ENCODE measurements at places on chromosomes 2 and 18.

DNA sequence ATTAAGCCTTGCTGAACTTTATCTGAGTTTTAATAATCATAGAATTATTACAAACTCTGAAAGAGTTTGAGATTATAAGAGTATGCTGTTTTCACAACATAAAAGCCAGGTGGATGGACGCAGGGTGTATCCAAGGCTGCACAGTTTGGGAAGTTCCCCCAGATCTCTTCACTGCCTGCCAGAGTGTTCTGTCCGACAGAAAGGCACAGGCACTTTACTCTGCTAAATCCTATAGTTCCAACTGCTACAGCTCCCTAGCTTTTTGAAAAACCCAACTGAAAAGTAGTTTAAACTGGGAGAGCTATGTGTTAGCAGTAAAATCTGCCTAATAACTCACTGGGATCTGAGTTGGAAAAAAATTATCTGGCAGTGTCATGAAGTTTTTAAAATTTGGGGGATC is 38.0 kb downstream of the MFSD6 start:
- DNase-seq = no peak

DNA sequence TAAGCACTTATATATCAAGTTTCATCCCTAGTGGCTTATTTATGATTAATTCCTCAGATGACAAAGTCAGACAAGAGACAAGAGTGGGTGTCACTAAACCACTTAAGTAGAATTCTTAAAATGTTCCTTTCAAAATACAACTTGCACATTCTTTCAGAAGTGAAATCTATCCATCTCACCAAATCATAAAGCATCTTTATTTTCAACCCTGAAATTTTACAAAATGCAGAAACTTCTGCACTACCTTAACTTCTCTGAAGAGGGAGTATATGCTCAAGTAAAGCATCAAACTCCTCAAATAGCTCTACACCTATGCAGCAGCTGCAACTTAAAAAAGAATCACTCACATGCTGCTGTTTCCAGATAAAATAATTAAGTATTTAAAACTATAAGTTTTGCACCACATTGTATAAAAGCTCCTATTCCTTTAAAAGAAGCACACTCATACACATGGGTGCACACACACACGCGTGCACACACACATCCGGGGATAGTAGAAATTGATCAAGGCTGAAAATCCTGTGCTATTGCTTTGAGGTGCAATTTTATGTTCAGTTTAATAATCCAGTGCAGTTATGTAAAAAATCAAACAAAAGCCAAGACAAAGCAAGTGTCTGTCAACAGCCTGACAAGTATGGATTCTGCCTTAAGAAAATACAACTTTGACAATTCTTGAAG is 244.5 kb downstream of the TCF4 start:
- peak; percentile 57 for DNase-seq

- DNase-seq = no peak
Measured at GRCh38 chr18:24031318-24031717, 16.8 kb downstream of the TTC39C start.

- no peak for DNase-seq
Measured at GRCh38 chr2:128986867-128987268, 668.2 kb upstream of the HS6ST1 start.

DNA sequence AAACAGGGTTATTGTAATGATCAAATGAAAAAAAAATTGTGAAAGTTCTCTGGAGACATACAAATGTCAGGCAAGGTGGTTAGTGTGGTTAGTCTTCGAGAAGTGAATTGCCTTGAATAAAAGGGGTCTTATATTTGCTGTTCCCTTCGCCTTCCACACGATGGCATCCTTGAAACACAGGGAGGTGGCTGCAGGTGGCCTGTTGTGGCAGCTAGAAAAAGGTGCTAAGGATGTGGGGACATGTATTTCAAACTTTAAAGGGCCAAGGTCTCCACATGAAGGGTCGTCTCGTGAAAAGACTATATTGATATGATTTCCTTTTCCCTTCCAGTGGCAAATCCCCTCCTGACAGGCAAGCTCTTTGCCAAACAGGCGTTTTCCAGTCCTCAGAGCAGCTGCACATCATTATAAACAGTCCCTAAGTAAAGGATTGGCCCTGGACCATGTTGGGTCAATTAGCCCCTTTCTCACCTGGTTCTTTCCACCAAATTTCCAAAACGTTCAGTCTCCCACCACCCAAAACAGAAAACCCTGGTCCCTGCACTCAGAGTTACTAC is 68.5 kb downstream of the COPS8 start:
- no peak for DNase-seq

DNA sequence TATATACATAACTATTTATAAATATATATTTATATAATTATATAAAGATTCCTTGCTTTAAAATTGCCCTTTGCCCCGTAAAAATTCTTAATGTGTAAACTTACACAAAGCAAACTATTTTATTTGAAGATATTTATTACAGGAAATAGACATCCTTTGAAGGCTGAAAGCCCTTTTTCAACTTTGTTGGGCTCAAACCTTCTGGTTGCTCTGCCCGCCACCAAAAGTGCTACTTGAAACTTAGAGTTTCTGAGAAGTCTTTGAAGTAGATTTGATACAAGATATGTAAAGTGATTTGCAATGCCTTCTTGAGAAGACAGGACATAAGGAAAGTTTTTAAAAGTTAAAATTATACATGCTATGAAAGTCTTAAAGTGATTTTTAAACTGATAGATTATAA is 36.6 kb upstream of the METAP1D start:
- no peak for DNase-seq

GRCh38 chr2:47485751-47486300 is 82.9 kb downstream of the MSH2 start:
- DNase-seq = no peak

DNA sequence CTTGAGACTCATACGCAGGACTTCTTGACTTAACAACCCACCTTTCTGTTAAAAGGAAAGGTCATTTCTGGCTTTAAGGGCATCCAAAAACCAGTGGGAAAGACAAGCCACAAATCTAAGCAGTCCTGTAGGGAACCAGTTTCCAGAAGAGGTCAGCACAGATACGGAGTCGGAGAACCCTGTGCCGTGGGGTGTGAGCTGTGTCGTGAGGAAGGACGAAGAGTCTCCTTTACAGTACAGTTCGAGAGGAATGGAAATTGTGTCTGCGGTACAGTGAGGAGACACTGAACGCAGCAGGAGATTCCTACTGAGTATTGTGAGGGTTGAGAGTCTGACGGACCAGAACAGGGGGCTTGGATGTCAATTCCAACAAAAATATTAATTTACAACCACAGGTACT is 17.7 kb downstream of the SLC30A3 start:
- DNase-seq = no peak

- DNase-seq = no peak
Measured at GRCh38 chr2:192010073-192010472, 163.2 kb upstream of the CAVIN2 start.

- DNase-seq = no peak
Measured at GRCh38 chr2:95238131-95238530, 30.8 kb downstream of the ZNF892 start.

GRCh38 chr2:134783912-134784311 is 54.5 kb upstream of the ACMSD start:
- DNase-seq = no peak

DNA sequence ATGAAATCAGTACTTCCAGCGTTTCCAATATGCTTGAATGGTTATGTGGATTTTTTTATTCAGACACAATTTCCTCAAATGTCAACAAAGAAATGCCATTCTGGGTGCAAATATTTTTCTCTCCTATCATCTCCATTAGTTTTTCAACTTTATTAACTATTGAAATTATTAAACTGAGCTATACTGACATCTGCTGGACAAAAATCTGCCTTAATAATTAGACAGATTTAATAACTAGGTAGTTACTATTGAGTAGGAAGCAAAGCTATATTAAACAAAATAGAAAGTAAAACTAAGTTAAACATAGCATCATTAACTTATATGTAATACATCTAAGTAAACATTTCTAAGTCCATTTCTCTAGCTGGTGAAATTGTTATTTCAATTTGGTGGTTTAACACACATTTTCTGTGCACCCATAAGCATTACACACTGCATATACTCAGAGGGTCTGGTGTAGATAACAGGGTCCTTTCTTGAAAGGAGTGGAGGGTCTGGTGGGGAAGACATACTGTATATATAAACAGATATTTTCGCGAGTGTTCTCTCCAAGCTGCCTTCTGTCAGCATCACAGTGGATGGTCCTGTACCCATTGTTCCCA is 77.0 kb downstream of the LANCL1 start:
- DNase-seq = no peak

DNA sequence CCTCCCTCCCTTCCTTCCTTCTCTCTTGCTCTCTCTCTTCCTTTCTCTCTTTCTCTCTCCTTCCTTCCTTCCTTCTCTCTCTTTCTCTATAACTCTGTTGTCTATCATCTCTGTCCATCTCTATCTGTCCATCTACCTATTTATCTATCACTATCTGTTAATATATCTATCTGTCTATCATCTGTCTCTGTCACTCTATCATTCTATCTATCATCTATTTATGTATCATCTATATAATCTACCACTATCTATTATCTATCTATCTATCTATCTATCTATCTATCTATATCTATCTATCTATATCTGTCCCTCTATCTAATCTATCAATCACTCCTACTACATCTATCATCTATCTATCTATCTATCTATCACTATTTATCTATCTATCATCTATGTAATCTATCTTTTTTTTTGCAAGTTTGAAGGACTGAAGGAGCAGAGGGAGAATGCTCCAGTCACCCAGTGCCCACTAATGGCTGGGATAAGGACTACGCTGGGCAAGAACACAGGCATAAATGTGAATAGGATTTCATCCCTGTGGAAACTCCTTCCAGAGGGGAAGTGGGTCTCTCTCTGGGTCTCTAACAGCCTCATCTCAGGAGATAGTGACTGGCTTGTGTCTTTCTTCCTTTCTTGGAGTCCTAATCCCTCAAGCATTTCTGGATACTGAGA is 427.0 kb downstream of the LPIN1 start:
- DNase-seq = no peak

GRCh38 chr2:223055140-223055539 is 3.1 kb downstream of the KCNE4 start:
- DNase-seq = no peak

- no peak for DNase-seq
Measured at GRCh38 chr2:37657471-37657870, 14.0 kb downstream of the CDC42EP3 start.

DNA sequence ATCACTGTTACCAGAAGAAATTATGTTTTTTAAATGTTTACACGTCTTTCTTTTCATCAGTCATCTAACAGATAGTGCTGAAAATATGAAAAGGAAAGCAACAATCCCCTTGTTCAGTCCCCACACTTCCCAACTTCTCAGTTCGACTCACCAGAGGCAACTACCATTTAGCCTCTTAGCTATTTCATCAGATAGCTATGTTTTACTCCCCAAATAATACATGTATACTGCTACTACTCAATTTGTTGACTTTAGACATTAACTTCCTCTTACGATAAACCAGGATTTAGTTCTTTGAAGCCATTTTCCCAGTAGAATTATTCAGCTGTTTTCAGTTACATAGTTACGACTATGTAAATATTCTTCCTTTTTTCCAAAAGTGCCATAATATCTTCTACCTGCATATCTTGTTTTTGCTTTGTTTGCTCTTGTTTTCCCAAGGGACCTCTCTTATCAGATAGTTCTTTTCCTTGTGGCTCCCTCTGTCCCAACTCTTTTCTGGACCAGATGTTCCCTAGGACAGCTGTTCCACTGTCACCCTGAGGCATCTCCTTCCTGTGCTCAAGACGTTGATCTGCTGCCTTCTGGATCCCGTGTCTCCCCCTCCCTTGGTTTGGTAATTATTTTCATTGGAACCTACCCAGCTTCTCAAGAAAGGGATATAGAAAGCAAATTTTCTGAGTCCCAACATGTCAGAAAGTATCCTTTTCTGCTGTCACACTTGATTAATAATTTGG is 289.3 kb upstream of the TANK start:
- no peak for DNase-seq

- no peak for DNase-seq
Measured at GRCh38 chr18:45245091-45245511, 370.2 kb upstream of the SLC14A2 start.

GRCh38 chr18:56245866-56246580 is 392.4 kb downstream of the TXNL1 start:
- DNase-seq = no peak

DNA sequence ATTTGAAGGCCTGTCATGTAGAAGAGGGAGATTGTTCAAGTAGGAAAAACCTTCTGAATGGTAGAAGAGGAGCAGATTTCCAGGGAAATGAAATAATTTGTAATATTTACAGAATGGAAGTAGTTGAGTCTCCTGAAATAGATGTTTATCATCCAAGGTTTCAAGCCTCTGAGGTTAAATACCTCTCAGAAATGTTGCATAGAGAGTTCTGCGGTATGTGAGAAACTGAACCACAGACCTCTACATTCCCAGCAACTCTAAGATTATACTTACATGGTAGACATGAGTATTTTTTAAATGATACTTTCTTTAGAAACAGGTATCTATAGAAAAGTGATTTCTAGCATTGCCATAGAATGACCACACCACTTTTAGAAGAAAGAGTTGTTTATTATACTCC is 379.8 kb upstream of the FANCL start:
- no peak for DNase-seq

GRCh38 chr2:134677856-134678756 is 40.7 kb downstream of the TMEM163 start:
- no peak for DNase-seq

GRCh38 chr2:113027691-113028090 is 22.4 kb downstream of the IL36A start:
- no peak for DNase-seq

GRCh38 chr2:238879043-238879442 is 31.2 kb downstream of the TWIST2 start:
- no peak for DNase-seq

DNA sequence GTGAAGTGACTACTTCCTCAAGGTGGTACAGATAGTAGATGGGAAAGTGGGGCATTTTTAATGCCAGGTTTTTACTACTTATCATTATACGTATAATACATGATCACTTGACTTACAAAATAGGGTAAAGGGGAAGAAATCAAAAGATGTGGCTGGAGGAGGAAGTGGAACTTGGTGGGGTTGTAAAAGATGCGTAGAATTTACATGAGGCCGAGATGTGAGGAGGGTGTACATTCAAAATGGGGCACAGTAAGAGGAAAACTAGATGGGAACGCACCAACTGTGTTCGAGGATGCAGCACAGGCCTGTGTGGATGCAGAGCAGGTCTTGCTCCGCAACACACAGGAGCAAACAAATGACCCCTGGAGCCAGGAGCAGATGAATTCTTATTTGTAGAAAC is 403.3 kb downstream of the TXNL1 start:
- DNase-seq = no peak

- DNase-seq = no peak
Measured at GRCh38 chr2:57876313-57876712, 170.3 kb upstream of the VRK2 start.

GRCh38 chr2:199798831-199799580 is 52.0 kb downstream of the FTCDNL1 start:
- DNase-seq = no peak

DNA sequence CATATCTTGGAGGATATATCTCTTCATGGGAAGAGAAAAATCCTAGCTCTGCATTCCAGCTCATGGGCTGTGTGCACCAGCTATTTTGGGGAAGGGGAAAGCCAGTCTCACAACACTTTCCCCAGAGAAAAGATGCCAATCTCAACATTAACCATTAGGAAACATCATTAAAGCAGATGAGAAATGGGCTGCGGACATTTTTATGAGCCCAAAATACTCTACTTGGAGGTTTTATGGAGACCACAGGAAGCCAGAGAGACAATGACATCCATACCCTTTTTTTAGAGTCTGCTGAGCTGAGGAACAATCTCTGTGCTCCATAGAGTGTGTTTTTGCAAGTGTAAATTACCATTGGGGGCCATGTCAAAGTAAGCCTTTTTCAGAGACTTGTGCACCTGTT is 213.7 kb downstream of the TRIB2 start:
- DNase-seq = no peak

- DNase-seq = no peak
Measured at GRCh38 chr2:141534666-141535362, 596.0 kb downstream of the LRP1B start.

- DNase-seq = no peak
Measured at GRCh38 chr18:40930211-40930882, 1024.7 kb upstream of the PIK3C3 start.

All from bone marrow (tissue), 2 donors.